ENCODE measurements at places on chromosomes 1 and 21.

DNA sequence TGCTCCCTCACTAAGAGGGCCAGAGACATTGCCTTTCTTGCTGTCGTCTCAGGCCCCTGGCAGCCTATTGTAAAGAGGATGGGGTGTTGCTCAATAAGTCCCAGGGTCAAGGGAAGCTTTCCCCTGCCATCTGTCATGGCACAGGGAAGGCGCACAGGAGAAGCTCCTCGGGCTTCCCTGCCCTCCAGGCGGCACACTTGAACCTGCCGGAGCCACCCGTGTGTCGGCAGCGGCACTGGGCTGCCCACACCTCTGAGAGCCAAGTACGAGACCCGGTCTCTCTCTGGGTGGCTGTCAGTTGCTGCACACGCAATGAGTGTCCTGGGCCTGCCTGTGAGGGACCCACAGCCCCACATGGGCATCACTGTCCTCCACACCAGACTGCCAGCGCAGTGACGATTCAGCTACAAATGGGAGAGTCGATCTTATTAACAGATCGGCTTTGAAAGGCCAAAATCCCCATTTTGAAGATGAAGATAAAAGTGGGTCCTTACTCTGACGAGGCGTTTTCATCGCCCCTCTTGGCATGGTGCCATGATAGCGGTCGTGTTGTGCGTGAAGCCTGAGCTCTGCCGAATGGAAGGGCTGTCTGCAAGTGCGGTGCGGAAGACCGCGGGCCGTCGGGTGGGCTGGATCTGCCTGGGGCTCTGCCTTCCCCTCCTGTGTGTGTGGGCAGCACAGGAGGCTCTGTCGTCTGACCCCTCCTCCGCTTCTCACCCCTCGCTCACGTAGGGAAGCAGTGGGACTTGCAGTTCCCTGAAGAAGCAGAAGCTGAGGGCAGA, 29.2 kb upstream of the PDXK start:
- no peak for DNase-seq

- no peak for DNase-seq
Observed at GRCh38 chr1:108863984-108864383, 7.1 kb upstream of the AKNAD1 start.

DNA sequence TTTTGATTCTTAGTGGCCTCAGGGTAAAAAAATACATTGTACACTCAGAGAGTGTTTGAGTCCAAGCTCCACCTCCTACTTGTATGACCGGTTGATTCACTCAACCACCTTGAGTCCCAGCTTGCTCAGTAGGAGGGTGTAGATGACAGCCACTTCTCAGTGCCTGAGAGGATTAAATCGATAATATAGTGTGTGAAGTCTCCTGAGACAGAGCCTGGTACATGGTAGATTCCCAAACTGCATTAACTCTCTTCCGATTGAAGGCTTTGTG, 38.4 kb downstream of the NCMAP start:
- DNase-seq: no peak

- DNase-seq: no peak
Observed at GRCh38 chr1:155950829-155951228, 9.4 kb downstream of the RXFP4 start.

GRCh38 chr1:14487671-14488070, 110.8 kb upstream of the KAZN start:
- DNase-seq: no peak

DNA sequence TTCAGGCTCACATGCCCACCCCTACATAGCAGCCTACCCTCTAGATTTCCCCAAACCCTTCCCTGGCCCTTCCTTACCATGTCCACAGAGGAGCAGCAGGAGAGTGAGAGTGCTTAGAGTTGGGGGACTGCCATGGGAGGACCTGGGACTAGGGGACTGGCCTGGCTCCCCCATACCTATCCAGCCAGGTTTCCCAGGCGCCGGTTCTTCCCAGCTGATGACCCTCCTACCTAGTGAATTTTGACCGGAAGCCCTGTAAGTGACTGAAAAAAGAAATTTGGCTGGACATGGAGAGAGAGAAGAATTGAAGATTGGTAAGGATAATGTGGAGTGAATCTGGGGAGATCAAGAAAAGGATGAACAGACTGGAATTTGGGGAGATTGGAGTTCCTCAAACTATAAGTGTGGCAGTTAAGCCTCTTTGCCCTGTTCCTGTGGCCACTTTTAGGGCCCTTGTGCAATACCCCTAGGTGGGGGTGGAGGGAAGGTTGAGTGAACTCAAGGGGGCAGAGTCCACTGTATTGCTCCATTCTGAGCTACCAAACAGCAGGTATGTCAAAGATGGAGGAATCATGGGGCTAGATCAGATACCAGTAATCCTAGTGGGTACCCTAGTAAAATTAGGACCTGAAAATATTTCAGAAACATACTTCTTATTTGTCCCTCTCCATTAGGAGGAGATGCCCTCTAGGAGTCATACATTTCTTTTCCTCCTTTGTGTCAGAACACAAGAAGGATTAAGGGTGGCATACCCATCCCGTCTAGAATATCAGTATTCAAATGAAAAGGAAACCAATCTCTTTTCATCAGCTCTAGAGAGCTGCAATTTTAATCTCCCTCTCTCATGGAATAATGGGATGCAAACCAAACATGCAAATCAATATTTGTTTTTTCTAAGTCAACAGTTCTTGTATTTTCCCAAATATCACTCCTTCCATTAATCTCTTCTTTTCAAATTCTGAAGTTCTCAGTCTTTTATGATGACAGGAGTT, 1.2 kb downstream of the HJV start:
- no peak for DNase-seq

- no peak for DNase-seq
Observed at GRCh38 chr1:183885142-183885735, 80.3 kb downstream of the RGL1 start.

DNA sequence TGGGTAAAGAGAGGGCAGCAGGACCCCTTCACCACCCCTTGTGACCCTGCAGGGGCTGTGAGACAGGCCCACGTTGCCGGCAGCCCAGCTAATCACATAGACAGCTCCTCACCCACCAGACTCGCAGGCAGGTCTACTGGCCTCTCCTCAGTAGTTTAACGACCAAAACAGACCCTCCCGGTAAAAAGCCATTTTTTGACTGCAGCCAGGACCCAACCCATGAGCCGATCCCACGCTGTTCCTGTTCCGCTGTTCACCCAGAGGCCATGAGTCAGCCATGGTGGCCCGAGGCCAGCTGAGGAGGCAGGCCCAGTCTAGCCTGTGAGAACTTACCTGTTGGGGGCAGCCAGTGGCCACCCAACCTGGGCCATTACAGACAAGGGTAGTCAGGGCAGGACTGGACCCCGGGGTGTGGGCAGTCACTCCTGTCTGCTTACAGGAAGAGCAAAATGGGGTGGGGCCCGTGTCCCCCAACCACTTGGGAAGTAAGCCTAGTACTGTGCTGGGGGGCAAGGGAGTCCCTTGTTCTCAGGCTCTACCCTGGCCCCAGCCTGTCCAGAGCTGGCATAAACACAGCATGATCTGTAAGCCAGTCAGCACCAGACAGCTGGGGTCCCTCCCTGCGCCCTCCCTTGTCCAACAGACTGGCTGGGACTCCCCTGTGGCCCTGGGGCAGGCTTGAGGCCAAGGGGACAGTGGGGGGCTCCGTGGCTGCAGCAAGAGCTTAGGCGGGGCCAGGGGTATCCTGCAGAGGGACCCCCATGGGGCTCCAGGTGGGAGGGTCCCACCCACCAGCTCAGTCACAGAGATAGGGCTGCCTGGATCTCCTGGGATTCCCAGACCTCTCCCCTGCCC, 61.9 kb downstream of the WNT9A start:
- peak; percentile 38 for DNase-seq

DNA sequence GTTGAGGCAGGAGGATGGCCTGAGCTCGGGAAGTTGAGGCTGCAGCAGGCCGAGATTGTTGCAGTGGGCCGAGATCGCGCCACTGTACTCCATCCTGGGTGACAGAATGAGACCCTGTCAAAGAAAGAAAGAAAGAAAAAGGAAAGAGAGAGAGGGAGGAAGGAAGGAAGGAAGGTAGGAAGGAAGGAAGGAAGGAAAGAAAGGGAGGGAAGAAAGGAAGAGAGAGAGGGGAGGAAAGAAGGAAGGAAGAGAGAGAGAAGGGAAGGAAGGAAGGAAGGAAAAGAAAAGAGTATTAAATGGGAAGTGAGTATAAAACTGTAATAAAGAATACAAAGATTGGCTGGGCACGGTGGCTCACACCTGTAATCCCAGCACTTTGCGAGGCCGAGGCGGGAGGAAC, 18.4 kb upstream of the ABL2 start:
- DNase-seq: no peak

DNA sequence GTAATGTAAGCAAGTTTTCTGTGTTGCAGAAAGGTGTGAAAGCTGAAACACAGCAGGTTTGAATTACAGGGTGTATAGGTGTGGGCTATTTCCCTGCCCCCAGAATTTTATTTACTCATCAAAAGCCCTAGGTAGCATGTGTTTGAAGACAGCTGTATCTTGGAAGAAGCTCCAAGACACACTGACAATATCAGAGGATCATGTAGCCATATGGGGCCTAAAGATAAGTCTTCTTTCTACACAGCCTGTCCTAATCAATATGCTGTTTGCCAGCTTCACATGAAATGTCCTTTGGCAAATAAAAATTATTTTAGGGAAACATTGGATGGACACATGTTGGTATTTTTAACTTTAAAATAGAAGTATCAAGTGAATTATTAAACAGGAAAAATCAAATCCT, 17.5 kb upstream of the SUCO start:
- no peak for DNase-seq

DNA sequence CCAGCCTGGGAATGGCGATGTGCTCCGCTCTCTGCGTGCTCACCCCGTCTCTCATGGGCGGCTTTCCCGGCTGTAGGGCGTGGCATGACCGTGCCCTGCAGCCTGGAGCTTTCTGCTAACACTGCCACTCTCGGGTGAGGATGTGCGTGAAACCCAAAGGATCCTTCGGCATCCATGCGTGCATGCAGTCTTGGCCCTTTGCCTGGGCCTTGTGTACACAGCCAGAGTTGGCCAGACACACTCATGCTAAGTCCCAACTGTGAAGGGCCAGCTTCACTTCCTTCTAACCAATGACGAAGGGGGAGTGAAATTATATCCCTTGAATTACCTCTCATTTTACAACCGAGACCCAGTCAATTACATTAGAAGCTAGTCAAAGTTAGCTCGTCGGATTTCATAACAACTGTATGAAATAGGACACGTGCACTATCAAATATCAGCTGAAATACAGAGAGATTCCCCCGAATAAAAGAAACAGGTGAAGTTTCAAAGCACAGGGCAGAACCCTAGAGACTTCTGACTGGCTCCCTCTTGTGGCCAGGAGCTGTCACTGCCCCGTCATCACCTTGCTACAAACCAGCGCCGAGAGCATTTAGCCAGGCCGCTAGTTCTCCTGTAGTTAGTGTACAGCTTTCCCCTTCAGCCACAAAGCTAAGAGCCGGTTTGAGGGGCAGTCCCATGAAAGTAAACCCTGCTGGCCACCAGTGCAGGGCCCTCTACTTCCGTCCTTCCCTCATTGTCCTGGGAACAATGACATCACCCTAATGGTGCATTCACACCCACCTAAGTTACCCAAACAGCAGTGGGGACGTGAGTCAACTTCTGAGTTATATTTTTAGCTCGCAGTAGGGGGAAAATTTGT, 63.4 kb upstream of the COA6 start:
- DNase-seq: peak; percentile 80

- no peak for DNase-seq
Observed at GRCh38 chr1:229645324-229645993, 19.4 kb downstream of the URB2 start.

DNA sequence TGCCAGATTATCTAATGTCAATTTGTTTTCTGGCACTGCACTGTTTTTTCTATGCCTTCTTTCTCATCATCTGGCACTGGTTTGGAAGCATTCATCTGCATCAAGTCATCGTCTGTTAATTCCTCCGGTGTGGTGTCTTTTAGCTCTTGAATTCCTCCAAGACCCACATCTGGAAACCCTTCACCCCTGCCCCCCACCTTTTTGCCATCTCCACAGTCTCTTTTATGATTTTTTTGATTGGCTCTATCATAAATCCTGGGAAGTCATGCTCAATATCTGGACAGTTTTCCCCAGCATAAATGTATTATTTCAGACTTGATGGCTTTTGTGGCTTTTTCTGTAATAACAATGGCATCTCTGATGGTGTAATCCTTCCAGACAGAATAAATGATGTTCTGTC, 10.4 kb upstream of the KCNK1 start:
- no peak for DNase-seq

DNA sequence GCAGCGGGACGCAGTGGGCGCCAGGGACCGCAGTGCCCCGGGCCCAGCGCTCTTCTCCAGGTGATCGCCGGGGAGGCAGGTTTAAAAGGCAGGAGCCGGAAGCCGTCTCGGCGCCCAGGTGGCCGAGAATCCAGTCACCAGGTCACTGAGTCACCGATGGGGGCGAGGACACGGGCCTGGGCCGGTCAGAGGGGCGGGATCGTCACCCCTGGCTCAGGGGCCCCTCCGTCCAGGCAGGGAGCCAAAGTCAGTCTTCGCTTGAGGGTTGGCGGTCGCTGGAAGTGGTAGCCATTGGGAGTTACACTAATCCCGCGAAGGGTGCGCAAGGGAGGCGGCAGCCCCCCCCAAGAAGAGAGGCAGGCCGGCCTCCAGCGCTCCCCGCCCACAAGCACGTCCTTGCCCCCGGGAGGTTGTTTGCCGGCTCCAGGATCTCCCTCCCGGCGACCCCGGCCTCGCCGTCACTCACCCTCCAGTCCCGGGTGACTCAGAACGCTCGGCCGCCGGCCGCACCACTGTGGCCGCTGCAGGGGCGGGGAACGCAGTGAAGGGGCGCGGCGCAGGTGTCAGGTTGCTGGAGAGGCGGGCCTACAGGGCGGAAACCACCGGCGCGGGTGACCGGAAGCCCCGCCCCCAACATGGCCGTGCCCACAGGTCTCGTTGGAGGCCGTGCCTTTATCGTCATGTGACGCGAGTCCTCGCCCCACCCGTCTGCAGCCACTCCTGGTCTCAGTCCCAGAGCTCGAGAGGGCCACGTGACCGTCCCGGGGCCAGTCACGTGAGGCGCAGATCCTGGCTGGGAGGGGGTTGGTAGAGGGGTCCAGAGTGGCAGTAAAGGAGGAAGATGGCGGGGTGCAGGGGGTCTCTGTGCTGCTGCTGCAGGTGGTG, at the start of the genes CLCN6 and MTHFR:
Gene CLCN6, plus strand, starts transcription at position 770 of the 885 bp plus-strand sequence. Its CDS starts 72 bp downstream, at position 842.
Gene MTHFR, minus strand, starts transcription at position 543 of the 885 bp plus-strand sequence. CDS start 2,848 bp downstream, outside the sequence.
- peak; percentile 98 for DNase-seq

DNA sequence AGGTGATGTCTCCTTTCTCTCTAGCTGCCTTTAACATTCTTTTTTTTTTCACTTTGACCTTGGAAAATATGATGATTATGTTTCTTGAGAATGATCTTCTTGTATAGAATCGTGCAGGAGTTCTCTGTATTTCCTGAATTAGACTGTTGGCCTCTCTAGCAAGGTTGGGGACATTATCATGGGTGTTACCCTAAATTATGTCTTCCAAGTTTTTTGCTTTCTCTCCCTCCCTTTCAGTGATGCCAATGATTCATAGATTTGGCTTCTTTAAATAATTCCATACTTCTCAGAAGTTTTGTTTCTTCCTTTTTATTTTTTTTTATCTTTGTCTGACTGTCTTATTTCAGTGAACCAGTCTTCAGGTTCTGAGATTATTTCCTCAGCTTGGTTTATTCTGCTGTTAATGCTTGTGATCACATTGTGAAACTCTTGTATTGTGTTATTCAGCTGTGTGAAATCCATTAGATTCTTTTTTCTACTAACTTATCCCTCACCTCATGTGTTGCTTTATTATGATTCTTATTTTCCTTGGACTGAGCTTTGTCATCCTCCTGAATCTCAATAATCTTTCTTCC, 268.4 kb upstream of the NRIP1 start:
- DNase-seq: no peak

- DNase-seq: no peak
Observed at GRCh38 chr1:92994105-92994712, 32.9 kb upstream of the DIPK1A start.

GRCh38 chr1:50968158-50968820, 1.8 kb upstream of the CDKN2C start:
- peak; percentile 84 for DNase-seq

GRCh38 chr1:107750364-107750959, 214.5 kb downstream of the VAV3 start:
- peak; percentile 33 for DNase-seq

- no peak for DNase-seq
Observed at GRCh38 chr1:36497207-36497606, 14.5 kb upstream of the CSF3R start.

Measured in activated T-cell treated with anti-CD3 and anti-CD28 coated beads, Interleukin-2, amount 50 U/mL, for 24 hours (primary cell).